RWPE2 (cell line): ENCODE measurements at places on chromosomes 2 and 18.

DNA sequence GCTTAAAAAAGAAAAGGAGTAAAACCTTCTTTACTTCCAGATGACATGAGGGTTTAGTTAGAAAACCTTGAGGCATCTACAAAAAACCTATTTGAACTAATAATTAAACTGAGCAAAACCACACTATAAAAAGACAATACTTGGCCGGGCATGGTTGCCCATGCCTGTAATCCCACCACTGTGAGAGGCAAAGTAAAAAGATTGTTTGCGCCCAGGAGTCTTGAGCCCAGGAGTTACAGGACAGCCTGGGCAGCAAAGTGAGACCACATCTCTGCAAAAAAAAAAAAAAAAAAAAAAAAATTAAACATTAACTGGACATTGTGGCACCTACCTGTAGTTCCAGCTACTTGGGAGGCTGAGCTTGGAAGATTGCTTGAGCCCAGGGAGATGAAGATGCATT lies 502.8 kb upstream of the LRRTM4 start:
- no peak for DNase-seq

DNA sequence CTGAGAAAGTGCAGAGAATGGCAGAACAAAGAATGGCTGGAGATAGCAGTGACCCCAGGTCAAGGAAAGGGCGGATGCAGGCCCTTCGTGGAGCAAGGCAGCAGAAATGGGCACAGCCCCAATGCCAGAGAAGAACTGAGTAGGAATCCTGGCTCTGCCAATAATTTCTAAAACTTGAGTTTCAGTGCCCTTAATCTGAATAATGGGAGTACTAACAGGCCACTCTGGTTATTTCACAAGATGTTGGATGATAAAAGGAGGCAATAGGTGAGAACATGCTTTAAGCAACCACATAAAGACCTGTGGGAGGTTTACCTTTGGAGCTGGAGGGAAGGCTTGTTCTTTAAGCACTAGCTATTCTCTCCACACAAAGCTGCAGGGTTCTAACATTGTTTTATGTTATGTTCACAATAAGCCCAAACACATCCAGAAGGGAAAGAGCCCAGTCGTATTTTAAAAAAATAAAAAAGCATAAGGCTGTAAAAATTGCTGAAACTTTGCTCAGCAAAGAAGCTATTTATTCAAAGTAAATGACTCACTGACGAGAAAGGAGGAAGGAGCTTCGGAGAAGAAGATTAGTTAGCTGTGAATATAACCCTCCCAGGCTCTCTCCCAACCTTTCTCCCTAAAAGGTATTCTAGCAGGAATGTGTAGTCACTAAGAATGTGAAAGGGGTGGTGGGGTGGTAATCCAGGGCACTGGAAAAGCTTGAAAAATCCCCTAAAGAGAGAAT lies 470.2 kb downstream of the TXNL1 start:
- no peak for DNase-seq

DNA sequence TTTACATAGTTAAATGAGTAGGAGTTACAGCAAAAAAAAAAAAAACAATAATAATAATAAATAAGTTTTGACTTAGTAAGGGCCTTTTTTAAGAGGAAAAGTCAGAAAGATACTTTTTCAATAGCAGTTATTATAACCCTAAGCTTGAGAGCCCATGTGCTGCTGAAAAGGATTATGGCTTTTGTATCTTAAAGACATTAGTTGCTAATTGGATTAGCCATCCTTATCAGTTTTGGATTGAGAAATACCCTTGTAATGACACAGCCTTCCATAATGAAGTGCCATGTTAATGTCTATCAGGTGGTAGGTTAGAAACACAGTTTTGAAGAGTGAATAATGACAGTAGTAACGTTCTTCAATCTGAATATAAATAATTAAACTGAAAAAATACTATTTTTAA lies 554.0 kb downstream of the RIT2 start:
- DNase-seq = no peak

DNA sequence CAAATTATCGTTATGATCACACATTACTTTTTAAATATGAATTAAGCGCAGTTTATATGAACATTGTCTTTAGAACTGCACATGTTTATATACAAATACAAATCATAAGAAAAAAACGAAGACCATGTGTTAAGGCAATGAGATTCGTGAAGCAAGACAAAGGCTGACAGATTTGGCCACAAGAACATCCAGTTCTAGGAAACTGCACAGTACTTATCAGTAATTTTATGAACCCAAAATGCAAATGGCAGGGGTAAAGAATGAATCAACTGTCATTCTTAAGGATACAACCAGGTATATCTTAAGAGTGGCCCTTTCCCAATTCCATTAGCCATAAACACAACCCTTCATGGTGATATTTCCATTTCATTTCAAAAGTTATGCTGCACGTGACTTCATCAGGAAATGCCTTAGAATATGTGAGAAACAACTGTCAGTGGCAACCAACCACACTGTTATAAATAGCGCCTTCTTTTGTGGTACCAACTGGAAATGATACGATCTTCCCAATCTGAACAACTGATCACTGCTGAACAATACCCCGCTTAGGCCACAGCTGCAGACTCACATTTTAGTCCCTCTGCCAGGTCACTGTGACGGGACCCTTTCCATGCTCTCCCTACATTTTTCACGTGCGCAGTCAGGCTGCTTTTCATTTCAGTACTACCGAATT lies 144.9 kb downstream of the L3MBTL4 start:
- no peak for DNase-seq

- DNase-seq = no peak
These were observed 130.6 kb upstream of the OTX1 start for GRCh38 chr2:62920070-62920469.
